Ovary (tissue), 10 donors: ENCODE measurements at places on chromosomes 1 and 21. TPM values are rescaled to one million over a fixed set of nuclear protein-coding genes. Genes with fewer than 3 reads are reported as not detected.

C1orf226 gene
- total RNA-seq: 1.2 TPM

VAV3 gene
- 2.1 TPM for total RNA-seq

- DNase-seq: no peak
Measured at GRCh38 chr1:84348759-84349158, 47.3 kb downstream of the SAMD13 start.

SMCP gene
- not detected for total RNA-seq

DNA sequence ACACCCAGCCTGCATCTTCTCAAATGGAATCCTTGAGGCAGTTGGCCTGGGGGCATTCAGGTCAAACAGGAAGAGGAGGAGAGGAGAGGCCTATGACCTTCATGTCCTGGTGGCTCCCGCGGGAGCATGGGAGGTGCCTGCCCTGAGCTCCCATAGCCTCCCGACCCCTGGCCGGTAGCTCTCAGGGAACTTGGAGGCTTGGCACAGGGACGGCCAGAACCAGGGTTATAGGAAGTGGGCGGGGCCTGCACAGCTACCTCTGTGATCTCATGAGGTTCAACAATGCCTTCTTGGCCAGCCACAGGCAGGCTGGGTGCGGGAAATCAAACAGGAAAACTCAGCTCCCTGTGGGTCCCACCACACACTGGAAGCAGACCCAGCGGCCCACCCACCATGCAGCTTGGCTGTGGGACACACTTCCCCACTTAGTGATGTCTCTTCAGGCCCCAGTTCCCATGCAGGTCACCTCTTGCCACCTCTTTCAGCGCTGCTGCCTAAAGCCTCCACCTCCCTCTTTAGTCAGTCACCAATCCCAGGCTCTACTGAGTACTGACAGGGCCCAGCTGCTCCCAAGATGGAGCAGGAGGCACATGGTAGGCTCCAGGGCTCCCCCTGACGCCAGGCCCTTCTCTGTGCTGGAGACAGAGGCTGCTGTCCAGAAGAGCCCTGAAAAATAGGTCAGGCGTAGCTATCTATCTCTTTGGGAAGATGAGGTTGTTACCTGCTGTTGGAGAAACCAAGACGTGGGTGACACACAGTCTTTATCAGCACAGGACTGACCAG, at the start of gene SLFNL1:
TSS of gene SLFNL1 (minus strand) at position 200 of the 783 bp plus-strand sequence. CDS start 1,065 bp downstream, outside the sequence.
- DNase-seq: no peak

DNA sequence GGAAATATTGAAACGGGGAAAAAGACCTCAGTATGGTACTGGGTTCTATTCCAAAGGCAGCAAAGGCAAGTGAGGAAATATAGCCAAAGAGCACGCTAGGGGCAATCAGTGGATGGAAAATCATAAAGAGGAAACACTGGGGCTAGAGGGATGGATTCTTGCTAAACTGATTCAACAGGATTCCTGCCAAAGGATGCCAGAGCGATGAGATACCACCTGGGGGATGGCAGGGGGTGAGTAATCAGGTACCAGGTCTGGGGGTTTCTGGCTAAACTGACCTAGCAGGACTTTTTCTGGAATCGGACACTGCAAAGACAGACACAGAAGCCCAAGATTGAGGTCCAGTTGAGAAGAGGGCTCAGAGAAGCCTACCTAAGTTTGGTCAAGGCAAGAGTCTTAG, 6.7 kb downstream of the CHI3L2 start:
- DNase-seq: no peak

- no peak for DNase-seq
Measured at GRCh38 chr1:212760126-212760823, 31.3 kb downstream of the NSL1 start.

AMY1A gene
- 17.5 TPM for total RNA-seq

DNA sequence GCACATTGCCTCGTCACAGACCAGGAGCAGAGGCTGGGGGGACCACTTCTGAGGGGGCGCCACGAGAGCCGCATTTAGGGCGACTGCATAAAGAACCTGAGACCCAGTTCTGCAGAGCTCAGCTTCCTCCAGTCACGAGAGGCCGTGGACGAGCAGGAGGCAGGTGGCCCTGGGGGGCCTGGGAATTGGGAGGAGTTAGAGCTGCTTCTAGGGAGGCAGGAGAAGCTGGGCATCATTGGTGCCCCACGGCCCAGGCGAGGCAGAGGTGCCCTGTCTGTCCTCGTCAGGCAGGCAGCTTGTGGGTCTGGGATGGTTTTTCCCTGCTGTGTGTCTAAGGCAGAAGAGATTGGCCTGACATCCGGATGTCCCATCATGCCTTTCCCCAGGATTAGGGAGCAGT, 389.3 kb downstream of the CAMTA1 start:
- no peak for DNase-seq

DNA sequence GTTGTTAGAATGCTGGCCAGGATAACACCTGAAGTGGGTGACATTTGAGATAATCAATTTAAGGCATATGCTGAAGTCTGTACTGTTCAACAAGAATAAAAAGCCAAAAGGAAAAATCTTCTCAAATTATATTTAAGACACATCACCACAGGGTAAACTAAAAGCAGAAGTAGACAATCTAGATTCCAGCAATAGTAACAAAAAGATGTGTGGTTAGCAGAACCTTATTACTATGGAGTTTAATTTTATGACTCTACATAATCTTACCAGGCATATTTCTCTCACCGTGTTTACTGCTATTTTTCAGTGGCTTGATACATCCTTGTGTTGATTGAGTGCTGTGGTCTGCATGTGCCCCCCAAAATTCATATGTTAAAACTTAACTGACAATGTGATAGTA, 300.4 kb upstream of the ZP4 start:
- no peak for DNase-seq

- no peak for DNase-seq
Measured at GRCh38 chr1:911875-912739, 11.6 kb upstream of the SAMD11 start.

- DNase-seq: no peak
Measured at GRCh38 chr1:4079815-4080214, 179.7 kb upstream of the C1orf174 start.
